GM12865 (cell line): ENCODE measurements at places on chromosomes 13 and 19.

DNA sequence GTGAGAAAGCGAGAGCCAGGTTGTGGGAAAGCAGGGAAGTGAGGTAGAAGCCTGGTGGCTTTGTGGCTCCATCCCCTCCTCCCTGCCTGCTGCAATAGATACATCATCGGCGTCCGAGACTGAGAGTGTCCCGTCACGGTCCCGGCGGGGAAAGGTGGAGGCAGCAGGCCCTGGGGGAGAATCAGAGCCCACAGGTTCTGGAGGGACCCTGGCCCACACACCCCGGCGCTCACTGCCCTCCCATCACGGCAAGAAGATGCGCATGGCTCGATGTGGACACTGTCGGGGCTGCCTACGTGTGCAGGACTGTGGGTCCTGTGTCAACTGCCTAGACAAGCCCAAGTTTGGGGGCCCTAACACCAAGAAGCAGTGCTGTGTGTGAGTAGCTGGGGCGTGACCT is 5.1 kb downstream of the KMT2B start:
- no peak for DNase-seq

GRCh38 chr13:78993792-78994191 is 334.8 kb upstream of the OBI1 start:
- no peak for DNase-seq

- no peak for DNase-seq
Observed at GRCh38 chr13:21020581-21020980, 40.8 kb downstream of the LATS2 start.

DNA sequence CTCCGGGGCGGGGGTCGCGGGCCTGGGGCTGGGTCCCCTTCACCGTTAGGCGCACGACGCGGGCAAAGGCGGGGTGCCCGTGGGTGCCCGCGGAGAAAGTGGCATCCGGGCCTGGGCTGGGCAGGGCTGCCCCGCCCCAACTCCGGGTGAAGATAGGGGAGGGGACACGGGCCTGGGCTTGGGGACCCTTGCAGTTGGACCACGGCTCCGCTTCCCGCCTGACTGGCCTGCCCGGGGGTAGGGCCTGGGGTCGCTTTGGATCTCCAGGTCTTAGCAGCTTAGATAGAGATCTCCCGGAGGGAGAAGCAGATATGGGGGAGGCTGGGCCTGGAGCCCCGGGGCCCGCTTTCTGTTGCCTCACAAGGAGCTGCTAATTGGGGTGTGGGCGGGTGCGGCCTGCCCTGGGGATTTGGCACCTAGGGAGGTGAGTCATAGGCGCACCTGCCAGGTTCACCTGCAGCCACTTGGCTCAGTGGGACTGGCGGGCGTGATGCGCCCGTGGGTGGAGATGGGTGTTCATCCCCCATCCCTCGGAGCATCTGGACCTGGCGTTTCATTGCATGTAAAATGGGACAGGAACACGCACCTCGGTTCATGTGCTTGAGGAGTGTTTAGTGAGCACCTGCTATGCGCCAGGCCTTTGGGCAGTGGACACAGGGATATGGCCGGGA is 585 bp downstream of the MAP1S start:
- DNase-seq, result peak; percentile 15

GRCh38 chr19:47156861-47157430 is 26.3 kb downstream of the SAE1 start:
- DNase-seq, result peak; percentile 46

DNA sequence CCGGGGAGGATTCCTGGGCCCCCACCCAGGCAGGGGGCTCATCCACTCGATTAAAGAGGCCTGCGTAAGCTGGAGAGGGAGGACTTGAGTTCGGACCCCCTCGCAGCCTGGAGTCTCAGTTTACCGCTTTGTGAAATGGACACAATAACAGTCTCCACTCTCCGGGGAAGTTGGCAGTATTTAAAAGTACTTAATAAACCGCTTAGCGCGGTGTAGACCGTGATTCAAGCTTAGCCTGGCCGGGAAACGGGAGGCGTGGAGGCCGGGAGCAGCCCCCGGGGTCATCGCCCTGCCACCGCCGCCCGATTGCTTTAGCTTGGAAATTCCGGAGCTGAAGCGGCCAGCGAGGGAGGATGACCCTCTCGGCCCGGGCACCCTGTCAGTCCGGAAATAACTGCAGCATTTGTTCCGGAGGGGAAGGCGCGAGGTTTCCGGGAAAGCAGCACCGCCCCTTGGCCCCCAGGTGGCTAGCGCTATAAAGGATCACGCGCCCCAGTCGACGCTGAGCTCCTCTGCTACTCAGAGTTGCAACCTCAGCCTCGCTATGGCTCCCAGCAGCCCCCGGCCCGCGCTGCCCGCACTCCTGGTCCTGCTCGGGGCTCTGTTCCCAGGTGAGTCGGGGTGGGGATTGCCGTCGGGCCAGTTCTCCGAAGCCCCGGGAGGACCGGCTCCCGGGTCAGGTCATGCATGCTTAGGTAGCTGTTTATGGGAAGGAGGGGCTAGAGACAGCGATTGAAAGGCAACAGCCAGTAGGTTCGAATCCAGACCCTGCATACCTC is at the start of gene ICAM1:
TSS of gene ICAM1 (plus strand) at position 505 of the 779 bp plus-strand sequence. CDS start at position 545, 40 bp downstream.
- peak; percentile 95 for DNase-seq

DNA sequence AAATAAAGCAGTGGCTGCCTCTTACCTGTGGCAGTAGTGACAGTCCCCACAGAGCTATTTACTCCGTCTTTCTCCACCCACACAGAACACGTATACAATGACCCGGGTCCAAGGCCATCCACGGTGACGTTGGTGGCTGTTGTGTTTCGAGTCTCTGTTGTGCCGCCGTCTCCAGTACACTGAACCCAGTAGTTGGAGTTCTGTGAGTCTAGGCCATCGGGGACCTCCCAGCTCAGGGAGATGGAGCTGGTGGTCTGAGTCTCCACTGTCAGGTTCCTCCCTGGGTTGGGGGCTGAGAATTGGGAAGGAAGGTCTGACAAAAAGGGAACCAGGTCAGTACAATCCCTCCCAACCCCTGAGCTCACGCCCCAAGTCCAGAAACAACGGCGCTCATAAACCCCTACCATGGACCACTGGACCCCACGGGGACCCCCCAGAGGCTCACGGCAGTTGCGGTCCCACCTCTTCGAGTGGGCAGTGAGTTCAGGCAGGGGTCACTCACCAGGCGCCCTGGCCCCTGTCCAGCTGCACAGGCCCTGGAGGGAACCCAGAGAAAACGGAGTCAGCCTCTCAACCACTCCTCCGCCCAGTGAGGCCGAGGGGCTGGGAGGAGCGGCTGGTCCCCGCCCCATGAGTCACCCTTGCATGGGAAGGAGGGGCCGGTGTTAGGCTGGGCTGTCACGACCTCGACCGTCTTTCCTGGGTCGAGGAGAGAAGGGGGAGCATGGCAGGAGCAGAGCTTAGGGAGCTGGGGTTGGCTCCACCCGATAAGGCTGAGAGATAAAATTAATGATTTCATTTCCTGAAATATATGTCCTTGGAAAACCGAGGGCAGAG is 2.4 kb downstream of the PTPRH start:
- DNase-seq, result no peak

GRCh38 chr13:28819735-28820098 is 422 bp upstream of the MTUS2 start:
- DNase-seq, result peak; percentile 64

DNA sequence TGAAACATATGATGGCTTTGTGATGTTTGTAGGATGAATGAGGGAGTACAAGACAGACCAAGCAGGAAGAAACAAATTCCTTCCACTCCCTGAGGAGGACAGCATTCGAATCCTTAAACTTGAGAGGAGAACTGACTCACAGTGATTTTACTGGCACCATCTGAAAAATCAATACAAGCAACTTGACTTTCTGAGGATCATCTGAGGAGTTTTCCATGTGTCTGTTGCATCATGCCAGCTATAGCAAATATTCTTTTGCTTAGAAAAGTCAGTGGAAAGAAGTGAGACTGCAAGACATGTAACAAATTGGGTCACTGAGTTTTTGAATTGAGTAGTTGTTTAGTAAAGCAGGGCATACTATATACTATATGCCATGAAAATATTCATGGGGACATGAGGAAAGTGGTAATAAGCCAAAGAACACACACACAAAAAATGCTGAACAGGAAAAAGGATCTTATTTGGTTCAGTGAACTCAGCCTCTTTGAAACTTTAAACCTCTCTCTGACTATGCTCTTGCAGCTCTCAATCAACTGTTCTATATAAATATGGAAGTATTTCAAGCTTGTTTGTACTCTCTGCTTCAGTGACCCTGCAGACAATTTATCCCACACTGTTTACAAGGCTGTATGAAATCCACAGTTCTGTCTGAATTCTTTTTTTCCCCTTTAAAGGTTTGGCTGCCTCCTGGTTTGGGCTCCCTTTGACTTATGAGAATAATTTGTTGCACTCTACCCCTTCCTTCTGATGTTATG is 35.5 kb downstream of the SERTM1 start:
- no peak for DNase-seq

- peak; percentile 34 for DNase-seq
Observed at GRCh38 chr13:101415358-101416174, 742 bp downstream of the NALCN start.

DNA sequence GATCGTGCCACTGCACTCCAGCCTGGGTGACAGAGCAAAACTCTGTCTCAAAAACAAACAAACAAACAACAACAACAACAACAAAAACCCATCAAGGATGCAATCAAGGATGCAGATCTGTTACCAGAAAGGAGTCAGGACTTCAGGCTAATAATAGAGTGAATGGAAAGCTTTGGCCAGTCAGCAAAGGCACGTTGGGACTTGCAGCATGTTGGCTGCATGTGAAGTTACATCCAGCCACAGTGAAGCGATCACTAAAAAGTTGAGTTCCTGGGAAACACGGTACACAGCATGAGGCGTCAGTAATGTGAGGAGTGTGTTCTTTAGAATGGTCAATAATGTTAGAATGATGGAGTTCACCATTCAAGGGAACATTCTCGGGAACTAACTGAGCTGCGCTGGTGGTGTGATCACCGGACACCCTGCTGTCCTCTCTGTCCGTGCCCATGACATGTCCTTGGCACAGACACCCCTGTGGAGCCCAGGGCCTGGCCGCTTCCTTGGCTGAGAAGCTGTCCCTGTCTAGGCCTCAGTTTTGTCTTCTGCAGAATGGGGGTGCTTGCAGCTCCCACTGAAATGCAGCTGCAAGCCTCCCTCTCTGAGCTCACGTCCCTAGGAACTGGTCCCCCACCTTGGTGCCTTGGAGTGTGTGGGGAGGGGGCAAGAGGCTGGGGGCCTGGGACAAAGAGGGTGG is 2.3 kb upstream of the LGALS7B start:
- DNase-seq, result no peak

DNA sequence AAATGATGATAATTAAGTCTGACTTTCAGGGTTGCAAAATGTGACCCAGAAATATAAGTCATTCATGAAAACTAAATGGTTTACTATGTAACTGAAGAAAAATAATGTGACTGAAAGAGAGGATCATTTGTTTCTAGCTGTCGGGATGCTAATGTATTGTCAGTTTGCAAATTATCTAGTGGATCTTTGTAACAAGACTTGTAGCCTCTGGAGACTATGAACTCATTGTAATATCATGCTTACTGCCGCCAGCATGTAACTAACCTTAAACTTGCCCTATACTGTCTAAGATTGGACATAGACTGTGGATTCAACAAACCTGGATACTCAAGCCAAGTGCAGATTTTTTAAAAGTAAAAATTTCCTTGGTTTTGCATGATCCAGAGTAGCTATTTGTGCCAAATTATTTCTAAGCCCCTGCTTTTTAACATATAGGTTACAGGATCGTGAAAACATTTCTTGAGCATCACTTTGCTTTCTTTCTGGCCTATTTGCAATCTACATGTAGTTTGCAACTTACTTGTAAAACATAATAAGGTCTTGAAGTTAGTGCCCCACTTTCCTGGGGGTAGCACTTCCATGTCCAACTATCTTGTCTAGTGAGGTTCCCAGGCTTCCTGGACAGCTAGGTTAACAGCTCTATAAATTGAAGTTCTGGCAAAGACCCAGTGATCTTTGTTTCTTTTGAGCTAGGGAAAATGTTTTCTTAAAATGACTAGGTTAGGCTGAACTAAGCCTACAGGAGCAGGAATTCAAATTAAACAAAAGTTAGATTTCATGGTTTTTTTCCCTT is 3.3 kb upstream of the POSTN start:
- no peak for DNase-seq

DNA sequence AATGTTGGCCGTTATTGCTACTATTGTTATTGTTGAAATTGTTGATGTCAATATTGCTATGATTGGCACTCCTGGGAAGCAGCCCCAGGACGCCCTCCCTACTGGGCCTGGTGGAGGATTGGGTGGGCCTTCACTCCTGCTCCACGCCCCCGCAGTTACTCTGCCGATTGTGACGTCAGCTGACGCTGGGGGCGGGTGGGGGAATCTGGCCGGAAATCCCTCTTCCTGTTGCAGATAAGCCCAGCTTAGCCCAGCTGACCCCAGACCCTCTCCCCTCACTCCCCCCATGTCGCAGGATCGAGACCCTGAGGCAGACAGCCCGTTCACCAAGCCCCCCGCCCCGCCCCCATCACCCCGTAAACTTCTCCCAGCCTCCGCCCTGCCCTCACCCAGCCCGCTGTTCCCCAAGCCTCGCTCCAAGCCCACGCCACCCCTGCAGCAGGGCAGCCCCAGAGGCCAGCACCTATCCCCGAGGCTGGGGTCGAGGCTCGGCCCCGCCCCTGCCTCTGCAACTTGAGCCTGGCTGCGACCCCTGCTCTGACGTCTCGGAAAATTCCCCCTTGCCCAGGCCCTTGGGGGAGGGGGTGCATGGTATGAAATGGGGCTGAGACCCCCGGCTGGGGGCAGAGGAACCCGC is at the start of gene ETV2:
TSS of gene ETV2 (plus strand) at position 231 of the 637 bp plus-strand sequence. CDS start 716 bp downstream, outside the sequence.
- DNase-seq, result peak; percentile 45

GRCh38 chr19:8988204-8988603 is 22.0 kb downstream of the MUC16 start:
- DNase-seq, result no peak

- DNase-seq, result no peak
Observed at GRCh38 chr13:67519356-67519755, 289.2 kb upstream of the PCDH9 start.

DNA sequence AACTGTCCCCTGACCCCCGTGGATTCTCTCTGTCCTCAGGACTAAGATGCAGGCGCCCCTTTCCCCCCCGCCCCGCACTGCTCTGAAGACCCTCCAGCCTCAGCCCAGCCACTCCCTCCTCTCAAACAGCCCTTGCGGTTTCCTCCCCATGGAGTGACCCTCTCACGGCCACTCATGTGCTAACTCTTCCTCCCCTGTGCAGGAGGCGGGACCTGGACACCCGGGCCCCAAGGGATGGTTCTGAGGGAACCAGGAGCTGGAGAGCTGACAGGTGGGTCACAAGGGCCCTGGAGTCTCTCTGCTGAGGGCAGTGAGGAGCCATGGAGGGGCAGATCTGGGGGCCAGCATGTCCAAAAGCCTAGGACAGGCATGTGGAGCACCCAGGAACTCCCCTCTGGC is 1.9 kb downstream of the ISOC2 start:
- DNase-seq, result no peak

DNA sequence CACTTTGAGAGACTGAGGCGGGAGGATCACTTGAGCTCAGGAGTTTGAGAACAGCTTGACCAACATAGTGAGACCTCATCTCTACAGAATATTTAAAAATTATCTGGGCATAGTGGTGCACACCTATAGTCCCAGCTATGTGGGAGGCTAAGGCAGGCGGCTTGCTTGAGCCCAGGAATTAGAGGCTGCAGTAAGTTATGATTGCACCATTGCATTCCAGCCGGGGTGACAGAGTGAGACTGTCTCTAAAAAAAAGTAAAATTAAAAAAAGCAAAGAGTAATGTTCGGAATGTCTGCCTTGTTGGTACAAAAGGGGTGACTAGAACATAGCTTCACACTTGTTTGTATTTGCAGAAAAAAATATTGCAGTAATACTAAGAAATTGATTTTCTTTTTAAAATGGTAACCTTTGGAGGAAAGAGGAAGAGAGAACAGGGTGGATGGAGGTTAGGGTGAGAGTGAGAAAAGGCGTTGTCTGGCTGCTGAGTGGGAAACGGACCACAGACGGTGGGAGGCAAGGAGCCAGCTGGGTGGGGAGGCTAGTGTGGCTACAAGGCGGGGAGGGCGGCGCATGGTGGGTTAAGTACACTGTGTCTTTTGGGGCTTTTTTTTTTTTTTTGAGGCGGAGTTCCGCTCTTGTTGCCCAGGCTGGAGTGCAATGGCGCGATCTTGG is 10.2 kb downstream of the PPP1R14A start:
- peak; percentile 42 for DNase-seq
